ENCODE measurements at places on chromosomes 3 and 15.

GRCh38 chr15:100729461-100729860 is 127.1 kb downstream of the ASB7 start:
- DNase-seq, result no peak

- DNase-seq, result no peak
Measured at GRCh38 chr3:17500618-17501017, 241.8 kb downstream of the TBC1D5 start.

DNA sequence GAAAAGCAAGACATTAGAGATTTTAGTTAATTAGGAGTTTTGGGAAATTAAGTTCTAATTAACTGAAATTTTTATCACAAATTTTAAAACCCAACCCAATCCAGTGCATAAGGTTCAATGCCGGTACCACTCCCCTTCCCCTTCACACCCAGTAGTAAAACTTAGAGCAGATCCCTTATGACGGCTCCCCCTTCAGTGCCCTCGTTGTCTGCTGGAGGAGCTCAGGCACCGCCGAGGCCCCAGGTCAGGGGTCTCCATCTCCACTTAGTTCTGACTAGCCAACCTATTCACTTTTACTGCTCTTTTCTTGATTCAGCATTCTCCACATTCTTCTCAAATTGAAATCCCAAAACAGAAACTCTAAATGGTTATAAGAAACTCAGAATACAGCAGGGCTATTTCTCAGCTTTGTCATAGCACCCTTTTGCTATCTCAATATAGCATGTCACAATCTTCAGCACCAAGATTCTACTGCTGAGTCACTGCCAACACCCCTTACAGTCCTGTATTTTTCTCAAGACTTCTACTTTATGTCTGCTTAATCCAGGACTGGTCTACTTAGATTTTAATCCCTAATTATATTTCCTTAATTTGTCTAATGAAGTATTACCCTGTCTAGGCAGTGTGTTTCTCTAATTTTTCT is 39.8 kb downstream of the TUBGCP4 start:
- DNase-seq, result no peak

GRCh38 chr3:193016437-193016901 is 98.8 kb upstream of the MB21D2 start:
- no peak for DNase-seq

DNA sequence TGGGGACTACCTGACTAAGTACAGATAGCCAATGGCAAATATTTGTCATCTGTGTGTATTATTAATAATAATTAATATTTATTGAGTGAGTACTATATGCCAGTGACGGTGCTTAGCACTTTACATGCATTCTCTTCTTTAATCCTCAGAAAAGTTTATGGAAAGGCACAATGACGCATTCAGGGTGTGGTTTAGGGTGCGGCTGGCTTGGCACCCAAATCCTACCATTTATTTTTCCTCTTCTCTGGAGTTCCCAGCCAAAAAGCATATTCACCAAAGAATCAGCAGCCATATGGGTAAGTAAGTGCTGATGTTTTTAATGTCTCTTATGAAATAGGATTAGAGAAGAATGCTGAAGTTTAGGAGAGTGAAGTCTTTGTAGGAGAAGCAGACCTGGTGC is 140.4 kb upstream of the TP63 start:
- no peak for DNase-seq

DNA sequence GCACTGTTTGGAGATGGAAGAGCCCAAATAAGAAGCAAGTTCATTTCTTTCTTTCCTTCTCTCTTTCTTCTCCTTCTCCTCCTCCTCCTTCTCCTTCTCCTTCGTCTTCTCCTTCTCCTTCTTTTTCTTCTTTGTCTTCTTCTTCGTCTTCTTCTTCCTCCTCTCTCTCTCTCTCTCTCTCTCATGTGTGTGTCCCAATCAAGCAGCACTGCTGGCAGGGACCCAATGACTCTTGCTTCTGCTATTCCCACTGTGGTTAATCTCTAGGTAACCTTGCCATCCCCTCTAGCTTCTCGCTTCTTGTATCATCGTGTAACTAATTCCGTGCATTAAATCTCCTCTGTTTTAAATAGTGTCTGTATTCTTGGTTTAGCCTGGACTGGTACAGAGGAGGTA is 26.1 kb upstream of the ZNF280D start:
- no peak for DNase-seq

GRCh38 chr15:69132430-69132829 is 28.0 kb upstream of the GLCE start:
- DNase-seq, result no peak

GRCh38 chr3:150146991-150147761 is 176.5 kb upstream of the PFN2 start:
- DNase-seq, result no peak

DNA sequence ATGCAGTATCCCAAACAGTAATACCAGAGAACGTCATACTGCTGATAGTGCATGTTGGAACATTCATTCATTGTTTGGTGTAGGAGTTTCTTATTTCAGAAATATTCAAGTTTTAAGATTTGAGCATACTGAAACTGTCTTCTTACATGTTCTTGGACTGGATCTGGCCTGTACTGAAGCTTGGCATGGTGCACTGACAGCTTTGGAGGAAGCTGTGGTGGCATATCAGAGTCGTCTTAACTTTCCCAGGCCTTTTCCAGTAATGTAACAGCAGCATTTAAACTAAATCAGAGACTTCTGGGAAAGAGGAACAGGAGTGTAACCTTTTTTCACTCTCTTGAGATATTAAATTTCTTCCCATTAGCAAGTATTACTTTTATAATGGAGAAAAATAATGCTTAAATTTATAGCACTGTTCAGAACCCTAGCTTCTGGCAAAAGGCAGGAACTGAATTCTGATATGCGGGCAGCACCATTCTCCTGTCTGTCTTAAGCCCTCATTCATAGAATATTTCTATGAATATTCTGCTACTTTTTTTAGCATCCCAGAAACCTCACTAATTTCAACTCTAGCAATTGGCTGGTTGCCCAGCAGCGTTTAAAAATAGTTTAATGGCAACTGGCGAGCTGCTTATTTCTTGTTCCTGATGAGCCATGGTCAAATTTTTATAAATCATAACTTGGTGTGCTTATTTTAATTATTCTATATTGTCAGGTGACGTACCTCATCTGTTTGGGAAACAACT is 31.1 kb downstream of the DNAJC13 start:
- DNase-seq, result no peak

DNA sequence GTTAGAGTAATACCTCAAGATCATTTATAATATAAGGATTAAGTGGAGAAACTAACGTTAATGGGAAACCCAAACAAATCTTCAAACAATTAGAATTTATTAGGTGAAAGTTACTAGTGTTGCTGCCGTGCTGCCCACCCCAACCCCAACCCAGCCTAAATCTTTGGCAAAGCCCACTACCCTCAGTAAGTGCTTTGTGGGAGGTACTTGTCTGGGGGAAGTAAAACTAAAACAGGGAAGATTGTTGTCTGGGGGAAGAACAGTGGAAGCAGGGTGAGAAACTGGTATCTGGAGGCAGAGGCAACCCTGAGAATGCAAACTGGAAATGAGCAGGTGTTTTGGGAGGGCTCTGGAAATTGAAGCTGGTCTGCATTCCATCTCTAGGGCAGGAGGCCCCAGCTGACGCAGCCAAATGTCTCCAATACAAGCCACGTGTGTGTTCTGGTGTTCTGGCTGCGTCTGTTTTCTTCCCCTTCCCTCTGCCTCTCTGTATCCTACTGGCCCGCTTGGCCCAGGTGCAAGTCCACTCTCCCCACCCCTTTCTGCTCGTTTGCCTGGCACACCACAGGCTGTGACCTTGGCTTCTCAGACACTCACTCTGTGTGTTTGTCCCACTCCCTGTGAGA is 32.7 kb downstream of the FEM1B start:
- peak; percentile 7 for DNase-seq

- DNase-seq, result no peak
Measured at GRCh38 chr3:28218071-28218916, 23.1 kb upstream of the CMC1 start.

- DNase-seq, result no peak
Measured at GRCh38 chr15:87777054-87777561, 479.4 kb downstream of the NTRK3 start.

DNA sequence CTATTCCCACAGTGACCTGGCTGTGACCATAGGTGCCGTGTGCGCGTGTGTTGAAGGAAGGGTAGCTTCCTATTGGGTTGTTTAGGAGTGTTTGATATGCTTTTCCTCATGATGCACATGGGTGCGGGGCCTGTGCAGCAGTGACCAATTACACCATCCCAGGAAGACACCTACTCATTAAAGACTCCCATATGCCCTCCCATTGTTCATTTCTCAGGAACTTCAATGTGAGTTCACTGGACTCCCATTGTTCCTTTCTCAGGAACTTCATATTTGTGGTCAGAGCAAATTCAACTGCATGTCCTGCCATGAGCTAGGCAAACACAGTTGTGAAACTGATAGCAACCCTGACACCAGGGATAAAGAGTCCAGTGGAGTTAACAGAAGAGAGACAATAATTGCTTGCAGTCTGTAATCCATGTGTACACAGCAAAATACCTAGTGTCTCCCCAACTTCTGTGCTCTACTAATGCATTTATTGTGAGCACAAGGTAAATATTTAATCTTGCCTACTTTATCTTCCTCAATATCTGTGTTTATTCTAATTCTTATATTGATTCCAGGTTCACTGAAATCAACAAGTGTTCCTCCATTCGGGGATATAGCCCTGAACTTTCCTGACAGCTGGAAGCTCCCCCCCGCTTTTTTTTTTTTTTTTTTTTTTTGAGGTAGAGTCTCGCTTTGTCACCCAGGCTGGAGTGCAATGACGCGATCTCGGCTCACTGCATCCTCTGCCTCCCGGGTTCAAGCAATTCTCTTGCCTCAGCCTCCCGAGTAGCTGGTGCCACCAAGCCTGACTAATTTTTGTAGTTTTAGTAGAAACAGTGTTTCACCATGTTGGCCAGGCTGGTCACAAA is 57.5 kb upstream of the GCNT3 start:
- no peak for DNase-seq

DNA sequence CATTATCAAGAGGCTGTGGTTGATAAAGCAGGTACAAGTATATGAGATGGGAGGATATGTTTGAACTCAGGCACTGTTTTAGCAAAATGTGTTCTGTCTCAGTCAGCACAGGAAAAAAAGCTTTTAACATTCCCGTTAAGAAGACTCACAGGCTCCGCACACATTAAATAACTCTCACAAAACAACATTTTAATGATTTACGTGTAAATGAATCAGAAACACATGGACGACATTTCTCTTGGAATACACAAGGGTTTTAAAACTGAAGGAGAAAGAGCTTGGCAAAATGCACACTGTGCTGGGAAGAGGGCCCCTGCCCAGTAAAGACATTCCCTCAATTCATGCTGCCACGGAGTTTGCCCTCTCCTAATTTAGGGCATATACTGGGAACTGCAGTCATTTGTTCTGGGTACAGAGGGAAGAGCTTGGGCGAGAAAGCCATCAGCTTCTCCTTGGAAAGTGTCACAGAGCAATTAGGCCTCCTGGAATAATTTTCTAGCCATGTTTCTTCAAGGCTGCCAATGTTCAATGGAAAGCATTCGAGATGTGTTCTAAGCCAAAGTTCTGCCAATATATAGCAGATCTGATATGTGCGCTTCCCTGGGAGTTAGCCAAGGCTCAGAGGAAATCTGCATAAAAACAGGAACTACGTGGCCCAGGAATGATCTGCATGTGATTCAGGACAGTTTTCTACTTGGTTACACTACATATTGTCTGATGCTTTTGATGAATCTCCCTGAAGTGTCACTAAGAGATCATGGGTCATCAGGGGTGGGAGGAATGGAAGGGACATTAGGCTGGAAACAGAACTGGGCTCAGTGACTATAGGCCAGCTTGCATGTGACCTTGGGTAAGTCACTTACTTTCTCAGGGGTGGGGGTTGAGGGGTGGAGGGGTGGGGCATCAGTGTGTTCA is 2.2 kb upstream of the MASP1 start:
- DNase-seq, result no peak

GRCh38 chr3:82364827-82365226 is 603.4 kb upstream of the GBE1 start:
- no peak for DNase-seq

DNA sequence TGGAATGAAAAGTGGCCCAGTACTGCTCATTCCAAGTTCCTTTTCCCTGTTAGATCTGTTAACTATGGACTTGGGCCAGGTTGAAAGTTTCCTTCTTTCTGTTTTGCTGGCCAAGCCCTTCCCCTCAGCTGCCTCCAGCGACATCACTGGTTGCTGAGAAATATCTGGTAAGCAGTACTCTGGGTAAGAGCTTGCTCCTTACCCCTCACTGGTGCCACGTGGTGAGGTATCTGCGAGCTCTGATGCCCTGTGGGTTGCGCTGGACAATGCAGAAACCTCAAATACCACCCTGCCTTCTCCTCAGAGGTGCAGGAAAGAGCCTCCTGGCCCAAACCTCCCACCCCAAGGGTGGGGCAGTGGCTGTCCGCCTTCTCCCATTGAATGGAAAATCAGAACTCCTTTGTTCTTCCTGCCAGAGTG is 42.9 kb upstream of the APH1B start:
- no peak for DNase-seq

- no peak for DNase-seq
Measured at GRCh38 chr3:27720899-27721716, 1.0 kb downstream of the EOMES start.

- DNase-seq, result no peak
Measured at GRCh38 chr3:148643389-148643840, 54.3 kb upstream of the AGTR1 start.

DNA sequence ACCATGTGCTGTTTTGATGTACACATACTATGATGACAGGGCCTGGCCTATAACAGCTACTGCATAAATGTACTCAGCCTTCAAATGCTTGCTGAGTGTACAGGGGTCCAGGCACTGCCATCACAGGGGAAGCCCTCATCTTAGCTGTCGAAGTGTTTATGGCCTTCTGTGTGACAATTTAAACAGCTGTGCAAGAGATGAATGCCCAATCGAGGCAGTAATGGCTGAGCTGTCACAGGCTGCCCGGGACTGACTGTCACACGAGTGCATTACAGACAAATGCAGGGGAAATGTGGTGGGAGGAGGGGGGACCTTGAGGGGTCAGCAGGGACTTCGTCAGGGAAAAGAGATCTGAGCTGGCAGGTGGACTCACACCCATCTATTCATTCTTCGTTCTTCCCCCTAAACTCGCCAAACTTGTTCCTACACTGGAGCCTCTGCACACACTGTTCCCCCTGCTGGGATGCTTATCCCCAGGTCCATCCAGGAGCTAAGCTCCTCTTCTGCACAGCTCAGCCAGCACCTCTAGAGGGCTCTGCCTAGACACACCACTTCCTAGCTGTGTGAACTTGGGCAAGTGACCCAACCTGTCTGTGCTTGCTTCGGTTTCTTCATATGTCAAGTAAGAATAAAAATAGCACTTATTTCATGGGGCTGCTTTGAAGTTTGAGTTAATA is 156.2 kb upstream of the IQSEC1 start:
- no peak for DNase-seq

DNA sequence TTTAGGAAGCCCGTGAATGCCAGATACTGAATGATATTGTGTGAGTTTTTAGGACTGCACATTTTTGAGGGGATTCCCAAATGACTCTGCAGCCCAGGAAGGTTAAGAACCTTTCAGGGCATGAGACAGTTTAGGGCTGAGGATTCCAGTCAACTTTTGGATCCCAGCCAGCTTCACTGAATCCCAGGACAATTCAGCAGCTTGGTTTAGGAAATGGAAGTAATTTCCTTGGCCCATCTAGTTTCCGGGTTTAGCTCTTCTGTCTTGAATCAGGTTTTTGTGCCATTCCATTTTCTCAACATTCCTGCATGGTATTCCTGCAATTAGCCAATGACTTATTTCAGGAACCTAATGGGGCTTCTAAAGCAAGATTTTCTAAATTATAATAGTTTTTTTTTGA is 253.9 kb downstream of the LSAMP start:
- no peak for DNase-seq

GRCh38 chr3:99760629-99761028 is 57.0 kb upstream of the CMSS1 start:
- no peak for DNase-seq
